ENCODE measurements at places on chromosomes 12 and 14.

- DNase-seq: no peak
These were observed 5.7 kb downstream of the YBX3 start for GRCh38 chr12:10717410-10717809.

- DNase-seq: no peak
These were observed 72.7 kb downstream of the MYRFL start for GRCh38 chr12:69897744-69898143.

DNA sequence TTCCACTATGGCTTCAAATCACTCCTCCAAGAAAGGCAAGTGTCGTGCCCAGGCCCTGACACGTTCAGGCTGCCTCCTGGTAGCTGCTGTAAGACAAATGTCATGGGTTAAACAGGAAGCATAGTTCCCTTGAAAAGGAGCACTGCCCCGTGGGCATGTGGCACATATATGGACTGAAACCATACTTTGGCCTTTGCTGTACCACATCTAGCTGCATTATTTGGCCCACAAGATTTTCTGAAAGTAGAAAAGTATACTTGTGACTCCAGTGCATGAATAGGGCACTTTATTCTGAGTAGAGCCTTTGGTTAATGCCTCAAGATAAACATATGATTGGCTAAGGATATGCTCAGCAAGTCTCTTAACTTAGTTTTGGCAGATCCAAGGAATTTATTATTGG lies 218.7 kb upstream of the EGLN3 start:
- DNase-seq: no peak

GRCh38 chr12:67804168-67804567 lies 155.6 kb downstream of the DYRK2 start:
- no peak for DNase-seq

All from T-helper 1 cell (primary cell).